Stromal cell of bone marrow (primary cell): ENCODE measurements at places on chromosomes 5 and 9.
A peak's percentile ranks its signal among the peaks of the same experiment; 100 is the strongest.

DNA sequence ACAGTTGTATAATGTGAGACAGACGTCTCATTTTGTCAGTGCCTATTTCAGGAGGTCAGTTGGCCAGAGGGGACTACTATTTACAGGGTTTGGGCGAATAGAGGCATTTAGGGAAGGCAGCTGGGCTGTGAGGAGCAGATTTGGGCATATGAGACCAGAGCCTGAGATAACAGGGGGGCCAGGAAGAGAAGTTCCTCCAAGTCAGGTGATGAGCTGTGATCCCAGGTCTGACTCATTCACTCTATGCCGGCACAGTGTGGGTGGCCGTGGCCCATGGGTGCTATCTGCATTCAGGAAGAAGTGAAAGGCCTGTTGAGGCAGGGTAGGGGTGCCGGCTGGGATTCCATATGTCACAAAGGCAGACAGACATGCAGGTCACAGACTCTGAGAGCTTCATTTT, 142.8 kb downstream of the PDZD2 start:
- DNase-seq, result no peak

- no peak for DNase-seq
Measured at GRCh38 chr9:6893350-6894131, 135.8 kb downstream of the KDM4C start.

DNA sequence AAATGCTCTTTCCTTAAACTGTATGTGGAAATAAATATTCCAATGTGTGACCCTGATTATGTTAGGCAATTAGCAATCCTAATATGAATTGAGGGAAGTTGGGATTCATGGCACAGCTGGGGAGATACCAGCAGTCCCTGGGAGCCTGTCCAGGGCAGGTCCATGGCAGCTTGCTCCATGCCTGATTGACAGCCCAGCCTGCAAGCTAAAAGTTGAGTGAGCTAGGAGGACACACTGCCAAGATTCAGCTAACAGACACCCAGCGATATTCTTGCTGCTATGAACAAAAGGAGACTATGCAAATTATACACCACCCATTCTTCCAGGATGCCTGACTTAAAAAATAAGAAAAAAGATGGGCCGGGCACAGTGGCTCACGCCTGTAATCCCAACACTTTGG, 6.2 kb downstream of the TGFBI start:
- DNase-seq, result no peak

GRCh38 chr9:98530806-98531386, 177.8 kb downstream of the GABBR2 start:
- no peak for DNase-seq

GRCh38 chr5:181107699-181108098, 23.3 kb downstream of the OR2V1 start:
- DNase-seq, result no peak

DNA sequence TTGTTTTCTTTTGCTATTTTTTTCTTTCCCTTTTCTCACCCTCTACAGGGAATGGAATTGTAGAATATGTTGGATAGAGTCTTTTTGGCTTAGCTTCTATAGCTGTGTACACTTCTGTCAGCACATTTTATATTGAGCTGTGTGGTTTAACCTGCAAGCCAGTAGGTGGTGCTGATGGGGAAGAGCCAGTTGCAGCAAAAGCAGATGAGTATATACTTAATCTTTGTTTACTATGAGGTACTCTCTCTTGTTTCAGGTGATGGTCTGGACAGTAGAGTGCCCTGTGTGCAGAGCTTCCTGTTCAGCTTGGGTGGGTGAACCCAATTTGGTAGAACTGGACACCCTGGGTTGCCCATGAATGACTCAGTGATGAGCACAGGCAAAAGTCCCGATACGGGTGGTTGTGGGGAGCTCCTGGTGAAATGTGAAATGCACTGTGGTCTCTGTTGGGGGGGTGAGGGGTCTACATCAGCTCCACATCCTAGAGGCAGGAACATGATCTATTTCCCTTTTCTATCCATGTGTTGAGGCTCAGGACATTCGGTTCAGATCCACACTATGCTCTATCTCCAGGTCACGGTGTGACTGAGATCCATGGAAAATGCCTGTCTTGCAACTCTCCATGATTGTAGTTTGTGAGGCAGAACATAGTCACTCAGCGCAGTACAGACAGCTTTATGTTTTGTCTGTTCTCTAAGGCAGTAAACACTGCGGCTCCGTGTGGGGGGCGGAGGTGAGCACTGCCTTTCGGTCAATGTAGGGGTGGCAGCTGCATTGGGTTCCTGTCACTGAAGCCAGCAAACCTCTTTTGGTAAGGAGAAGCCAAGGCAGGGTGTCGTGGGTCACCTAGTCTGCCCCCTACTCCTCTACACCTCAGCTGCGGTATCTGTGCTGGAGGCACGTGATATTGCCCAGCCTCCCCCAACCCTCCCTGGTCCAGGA, 353.2 kb downstream of the PRR16 start:
- no peak for DNase-seq

DNA sequence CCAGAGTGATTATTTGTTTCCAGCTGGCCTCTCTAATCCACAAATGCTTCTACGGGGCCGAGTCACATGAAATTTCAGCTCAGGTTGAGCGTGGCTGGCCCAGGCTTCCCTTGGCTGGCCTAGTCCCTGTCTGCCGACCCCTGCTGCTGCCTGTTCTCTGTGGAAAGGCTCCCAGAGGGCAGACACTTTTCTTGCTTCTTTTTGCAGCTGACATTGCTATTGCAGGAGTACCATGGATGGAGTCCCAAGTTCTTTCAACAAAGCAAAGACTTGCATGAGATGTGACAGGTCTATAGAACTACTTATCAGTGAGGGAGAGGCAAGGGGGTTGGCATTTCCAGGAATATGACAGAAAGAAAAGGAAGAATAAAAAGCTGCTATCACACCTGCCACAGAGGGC, 287.4 kb upstream of the ARRDC3 start:
- no peak for DNase-seq

- no peak for DNase-seq
Measured at GRCh38 chr5:121949885-121950284, 11.9 kb upstream of the SRFBP1 start.

GRCh38 chr5:103013933-103014552, 105.9 kb downstream of the GIN1 start:
- no peak for DNase-seq

GRCh38 chr5:140346348-140347221, at the start of gene HBEGF:
Gene HBEGF, minus strand, starts transcription at chr5:140346603. Its CDS starts 275 bp downstream, at chr5:140346328.
- DNase-seq, result no peak

GRCh38 chr5:175394601-175395000, 49.4 kb downstream of the DRD1 start:
- DNase-seq, result no peak

DNA sequence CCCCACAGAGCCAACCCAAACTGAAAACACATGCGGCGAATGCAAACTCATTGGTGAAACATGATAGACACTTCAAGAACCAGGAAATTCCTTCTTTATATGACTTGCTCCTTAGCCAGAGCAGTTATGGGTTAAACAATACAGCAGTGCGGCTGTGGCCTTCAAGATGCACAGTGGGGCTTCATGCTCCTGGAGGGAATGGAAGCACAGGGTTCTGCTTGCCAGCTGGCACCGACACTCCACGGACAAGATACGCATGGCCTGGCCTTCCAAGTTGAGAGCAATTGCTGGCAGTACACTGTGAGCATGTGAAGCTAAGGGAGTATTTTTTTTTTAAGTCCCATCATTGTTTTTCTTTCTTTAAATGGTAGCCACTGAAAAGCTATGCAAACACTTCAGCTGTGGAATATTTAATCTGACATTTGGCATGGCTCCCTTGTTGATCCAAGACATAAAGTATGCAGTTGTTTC, 451.6 kb upstream of the CD180 start:
- DNase-seq, result peak; percentile 82

- DNase-seq, result no peak
Measured at GRCh38 chr5:16992444-16992843, 56.4 kb upstream of the MYO10 start.

- DNase-seq, result no peak
Measured at GRCh38 chr5:163478126-163478981, 17.9 kb downstream of the HMMR start.

DNA sequence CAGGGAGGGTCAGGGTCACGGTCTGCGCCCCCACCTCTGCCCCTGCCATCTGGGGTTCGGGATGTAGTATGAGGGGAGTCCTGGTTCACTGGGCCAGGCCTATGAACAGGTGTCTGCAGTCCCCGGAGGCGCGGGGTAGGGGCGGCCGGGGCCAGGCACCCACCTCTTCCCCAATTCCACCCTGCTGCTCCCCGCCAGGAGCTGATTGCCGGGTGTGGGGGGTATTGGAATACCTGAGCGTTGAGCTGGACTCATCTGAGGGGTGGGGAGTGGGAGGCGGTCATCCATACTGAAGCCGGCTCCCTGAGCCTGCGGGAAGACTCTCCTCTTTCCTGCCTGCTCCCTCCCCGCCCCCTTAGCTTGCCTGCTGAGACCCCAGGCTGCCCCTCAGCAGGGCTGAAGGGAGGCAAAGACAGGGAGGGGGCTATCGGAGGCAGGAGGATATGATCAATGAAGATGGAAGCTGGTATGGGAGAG, 679 bp downstream of the SLC6A7 start:
- DNase-seq, result no peak

- no peak for DNase-seq
Measured at GRCh38 chr5:35030426-35031100, 17.2 kb downstream of the AGXT2 start.

GRCh38 chr5:107147589-107147988, 523.1 kb downstream of the EFNA5 start:
- no peak for DNase-seq

GRCh38 chr5:179345433-179346321, at the start of gene ADAMTS2:
Gene ADAMTS2, minus strand, starts transcription at chr5:179345461. Its CDS starts 133 bp downstream, at chr5:179345328.
- DNase-seq, result peak; percentile 51

DNA sequence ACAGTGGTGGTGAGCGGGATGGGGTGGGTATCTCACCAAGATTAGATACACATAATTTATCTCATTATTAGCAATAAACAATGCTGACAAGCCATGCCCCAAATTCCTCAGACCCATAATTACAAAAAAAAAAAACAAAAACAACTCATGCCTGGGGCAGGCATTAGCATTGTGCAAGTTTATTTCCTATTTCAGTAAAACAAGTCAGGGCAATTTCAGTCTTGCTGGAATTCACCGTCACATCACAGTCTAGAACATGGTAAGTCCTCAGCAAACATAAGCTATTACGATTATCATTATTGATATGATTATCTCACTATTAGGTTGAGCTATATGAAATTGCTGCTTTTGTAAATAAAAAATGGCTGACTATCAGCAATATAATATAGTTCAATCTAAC, 57.5 kb upstream of the GNAQ start:
- DNase-seq, result no peak

- DNase-seq, result no peak
Measured at GRCh38 chr9:130794923-130795495, 40.0 kb upstream of the ABL1 start.

DNA sequence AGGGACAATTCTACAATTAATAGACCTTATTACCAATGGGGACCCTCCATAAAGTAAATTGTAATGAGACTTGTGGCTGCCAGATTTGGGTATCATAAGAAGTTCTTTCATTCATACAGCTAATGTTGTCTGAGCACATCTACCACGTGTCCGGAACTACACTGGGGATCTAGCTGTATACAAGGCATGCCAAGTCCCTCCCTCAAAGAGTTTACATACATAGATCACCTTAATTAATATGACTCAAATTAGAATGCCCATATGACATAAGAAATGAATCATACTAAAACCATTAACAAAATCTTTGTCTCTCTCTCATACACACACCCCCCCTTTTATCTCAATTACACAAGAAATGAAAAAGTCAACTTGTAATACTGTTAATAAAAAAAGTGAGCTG, 18.0 kb upstream of the NR4A3 start:
- no peak for DNase-seq

- DNase-seq, result no peak
Measured at GRCh38 chr5:149128023-149128875, 13.0 kb upstream of the ABLIM3 start.

GRCh38 chr9:6681957-6682501, 36.5 kb upstream of the GLDC start:
- DNase-seq, result no peak

DNA sequence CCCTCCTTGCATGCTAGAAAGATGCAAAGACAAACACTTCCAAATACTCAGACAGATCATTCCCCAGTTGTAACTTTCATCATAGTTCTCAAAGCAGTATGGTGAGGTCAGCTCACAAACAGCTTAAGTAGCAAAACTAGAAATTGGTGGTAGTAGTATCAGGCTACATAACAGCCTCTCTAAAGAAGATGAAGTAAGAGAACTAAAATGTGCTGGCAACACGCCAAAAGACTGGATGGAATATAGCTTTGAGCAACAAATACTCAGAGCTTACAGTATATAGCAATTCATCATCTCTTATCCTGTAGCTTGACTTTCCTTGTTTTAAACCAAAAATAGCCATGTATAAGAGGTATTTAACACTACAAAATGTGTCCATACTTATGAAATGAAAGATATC, 7.5 kb downstream of the PFDN1 start:
- DNase-seq, result peak; percentile 74

DNA sequence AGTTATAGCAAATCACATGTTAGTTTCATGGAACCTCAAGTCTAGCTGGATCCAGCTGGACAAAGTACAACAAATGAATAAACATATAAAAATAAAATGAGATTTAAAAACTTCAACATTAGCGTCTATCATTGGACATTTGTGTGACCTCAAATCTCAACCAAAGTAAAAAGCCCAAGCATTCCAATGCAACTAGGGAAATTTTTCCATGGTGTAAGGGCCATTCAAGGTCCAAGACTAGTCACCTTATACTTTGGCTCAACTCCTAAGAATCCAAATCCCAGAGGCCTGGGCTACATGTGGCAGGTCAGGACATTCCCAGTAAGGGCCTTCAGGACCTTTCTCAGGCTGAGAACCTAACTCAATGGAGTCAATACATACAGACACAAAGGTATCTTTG, 137.4 kb upstream of the DMAC1 start:
- no peak for DNase-seq

GRCh38 chr5:68628082-68628814, 412.7 kb downstream of the PIK3R1 start:
- no peak for DNase-seq

- DNase-seq, result no peak
Measured at GRCh38 chr5:53361708-53362107, 118.7 kb upstream of the FST start.

DNA sequence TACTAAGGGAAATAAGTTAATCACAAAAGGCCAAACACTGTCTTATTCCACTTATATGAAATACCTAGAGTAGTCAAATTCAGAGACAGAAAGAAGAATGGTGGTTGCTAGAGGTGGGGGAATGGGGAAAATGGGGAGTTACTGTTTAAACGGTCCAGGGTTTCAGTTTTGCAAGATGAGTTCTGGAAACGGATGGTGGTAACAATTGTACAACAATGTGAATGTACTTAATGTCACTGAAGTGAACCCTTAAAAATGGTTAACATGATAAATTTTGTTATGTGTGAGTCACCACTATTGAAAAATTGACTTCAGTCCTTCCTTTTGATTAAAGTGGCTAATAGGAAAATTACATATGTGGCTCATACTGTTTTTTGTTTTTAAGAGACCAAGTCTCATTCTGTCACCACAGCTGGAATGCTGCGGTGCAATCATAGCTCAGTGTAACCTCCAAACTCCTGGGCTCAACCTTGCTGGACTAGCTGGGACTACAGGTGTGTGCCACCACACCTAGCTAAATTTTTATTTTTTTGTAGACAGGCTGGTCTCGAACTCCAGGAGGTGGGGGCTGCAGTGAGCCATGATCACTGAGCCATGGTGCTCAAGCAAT, 8.7 kb downstream of the UBQLN1 start:
- no peak for DNase-seq
